Sciatic nerve (tissue), 2 donors: ENCODE measurements at places on chromosomes 13 and 19. TPM values are rescaled to one million over a fixed set of nuclear protein-coding genes. Genes with fewer than 3 reads are reported as not detected.

Gene ZNF296
- total RNA-seq, result 0.45 TPM

Gene ZNF468
- 12.8 TPM for total RNA-seq

Gene PIK3R2
- 19.5 TPM for total RNA-seq

Gene APOC1
- 29.0 TPM for total RNA-seq

Gene KCNRG
- total RNA-seq, result 0.45 TPM

Gene SBNO2
- total RNA-seq, result 131 TPM

Gene CFAP97D2
- total RNA-seq, result not detected

Gene CDC42EP5
- total RNA-seq, result 52.8 TPM

Gene FUT2
- not detected for total RNA-seq

Gene CD22
- 23.8 TPM for total RNA-seq

Gene ARHGAP33
- 26.8 TPM for total RNA-seq

Gene RANBP3
- total RNA-seq, result 76.3 TPM

Gene SHFL
- 47.0 TPM for total RNA-seq

Gene CGB3
- total RNA-seq, result not detected

Gene PLVAP
- 283 TPM for total RNA-seq

Gene KIR2DL4
- not detected for total RNA-seq

Gene CGB1
- not detected for total RNA-seq

Gene PTPRS
- 278 TPM for total RNA-seq
